Esophagus squamous epithelium (tissue), 5 donors: ENCODE measurements at places on chromosomes 7 and 10.

DNA sequence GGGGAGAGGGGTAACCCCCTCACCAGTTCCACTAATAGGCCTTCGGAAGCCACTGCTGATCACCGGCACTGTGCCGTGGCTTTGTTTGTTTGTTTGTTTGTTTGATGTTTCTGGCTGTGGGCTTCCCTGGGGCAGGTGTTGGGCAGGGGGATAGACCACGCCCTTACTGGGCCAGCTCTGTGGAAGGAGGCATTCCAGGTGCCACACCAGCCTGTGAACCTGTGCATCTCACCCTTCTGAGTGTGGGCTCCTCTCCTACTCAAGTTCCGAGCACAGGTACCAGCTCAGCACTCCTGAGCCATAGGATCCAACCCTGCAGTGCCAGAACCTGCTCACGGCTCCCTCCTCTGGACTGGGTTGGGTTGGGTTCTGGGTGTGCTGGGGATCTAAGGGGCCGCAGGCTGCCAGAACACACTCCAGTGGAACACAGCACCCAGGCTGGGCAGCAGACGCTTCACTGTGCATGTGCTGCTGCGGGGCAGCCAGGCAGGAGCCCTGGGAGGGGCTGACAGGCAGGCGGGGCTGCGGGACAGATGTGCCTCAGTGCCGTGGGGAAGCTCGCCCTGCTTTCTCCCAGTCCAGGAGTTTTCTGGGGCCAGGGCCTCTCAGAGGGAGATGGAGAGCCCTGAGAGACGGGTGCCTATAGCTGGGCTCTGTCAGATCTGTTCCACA is 1053.9 kb downstream of the CNTNAP2 start:
- no peak for DNase-seq

- no peak for DNase-seq
Observed at GRCh38 chr7:155509725-155510551, 36.4 kb downstream of the CNPY1 start.

DNA sequence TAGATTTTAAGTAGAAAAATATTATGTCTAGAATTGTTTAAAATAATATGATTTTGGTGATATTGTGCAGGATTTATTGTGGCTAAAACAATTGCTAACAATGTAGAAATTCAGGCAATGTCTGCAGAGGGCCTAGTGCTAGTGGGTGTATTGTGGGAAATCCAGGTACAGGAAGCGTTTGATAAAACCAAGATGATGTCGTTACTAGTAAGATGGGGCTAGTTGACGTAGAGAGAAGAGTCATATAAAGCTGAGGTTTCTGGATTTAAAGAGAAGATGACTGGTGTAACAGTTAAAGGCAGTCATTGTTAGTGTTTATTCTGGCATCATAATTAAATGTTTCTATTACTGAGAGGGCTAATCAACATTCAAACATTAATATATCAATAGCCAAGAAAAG is 43.5 kb downstream of the ADK start:
- no peak for DNase-seq

- no peak for DNase-seq
Observed at GRCh38 chr7:68537051-68537773, 1061.1 kb upstream of the AUTS2 start.

DNA sequence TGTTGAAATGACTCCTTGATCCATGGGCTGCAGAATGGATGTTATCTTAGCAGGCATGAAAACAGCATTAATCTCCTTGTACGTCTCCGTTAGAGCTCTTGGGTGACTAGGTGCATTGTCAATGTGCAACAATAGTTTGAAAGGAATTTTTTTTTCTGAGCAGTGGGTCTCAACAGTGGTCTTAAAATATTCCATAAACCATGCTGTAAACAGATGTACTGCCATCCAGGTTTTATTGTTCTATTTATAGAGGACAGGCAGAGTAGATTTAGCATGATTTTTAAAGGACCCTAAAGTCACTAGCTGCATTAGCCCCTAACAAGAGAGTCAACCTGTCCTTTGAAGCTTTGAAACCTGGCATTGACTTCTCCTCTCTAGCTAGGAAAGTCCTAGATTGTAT is 64.0 kb downstream of the NRF1 start:
- no peak for DNase-seq

GRCh38 chr7:66627881-66628360 is 760 bp upstream of the KCTD7 start:
- DNase-seq, result no peak
